ENCODE measurements at places on chromosomes 1 and 21. TPM values are rescaled to one million over a fixed set of nuclear protein-coding genes. Genes with fewer than 3 reads are reported as not detected.

Gene PRPF38A
- 57.2 TPM for total RNA-seq

DNA sequence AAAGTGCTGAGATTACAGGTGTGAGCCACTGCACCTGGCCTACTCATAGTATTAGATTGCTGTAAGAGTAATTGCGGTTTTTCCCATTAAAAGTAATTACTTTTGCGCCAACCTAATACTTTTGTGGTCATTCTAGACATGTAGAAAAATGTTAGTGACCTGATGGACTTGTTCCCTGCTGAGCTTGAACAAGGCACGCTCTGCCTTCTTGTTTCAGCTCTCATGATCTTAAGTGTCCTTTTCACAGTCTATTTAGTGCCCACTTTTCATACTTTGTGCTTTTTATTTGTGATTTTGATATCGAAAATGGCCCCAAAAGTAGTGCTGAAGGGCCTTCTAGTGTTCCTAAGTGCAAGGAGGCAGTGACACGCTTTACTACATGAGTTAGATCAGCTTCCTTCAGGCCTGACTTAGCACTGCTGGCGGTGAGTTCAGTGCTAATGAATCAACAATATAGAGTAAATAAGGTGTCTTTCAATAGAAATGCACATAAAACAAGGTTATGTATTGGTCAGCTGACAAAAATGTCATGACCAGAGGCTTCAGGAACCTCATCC, 5.6 kb upstream of the RD3 start:
- H3K27me3 ChIP-seq, result no peaks in the 10 kb centered on the region
- peaks cover 11% of the 10 kb centered on the region for H3K4me1 ChIP-seq

Gene FLG2
- total RNA-seq, result not detected

DNA sequence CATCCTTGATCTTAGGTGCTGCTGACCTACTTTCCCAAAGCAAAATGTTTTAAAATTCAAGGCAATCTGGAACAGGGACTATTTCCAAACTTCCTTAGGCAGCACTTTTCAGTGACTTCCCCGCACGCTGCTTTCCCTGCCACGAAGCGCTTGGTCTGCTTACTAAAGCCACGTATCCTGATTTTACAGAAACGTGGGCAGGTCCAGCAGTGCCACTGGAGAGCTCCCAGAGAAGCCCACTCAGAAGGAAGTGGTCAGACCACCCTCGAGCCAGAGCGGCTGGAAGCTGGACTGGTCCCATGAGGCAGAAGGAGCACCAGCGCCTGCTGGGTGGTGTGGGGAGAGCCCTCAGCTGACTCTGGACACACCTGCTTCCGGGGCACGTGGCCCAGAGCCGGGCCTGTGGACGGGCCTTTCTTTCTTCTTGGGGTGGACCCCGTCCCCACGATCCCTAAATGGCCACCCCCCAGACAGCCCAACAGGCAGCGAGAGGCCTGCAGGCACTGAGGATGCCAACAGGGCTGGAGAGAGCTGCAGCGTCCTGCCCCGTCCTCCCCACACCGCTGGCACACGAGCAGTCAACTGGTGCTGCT, 23.2 kb downstream of the PTTG1IP start:
- H3K4me3 ChIP-seq, result no peak overlapping the region
- peaks cover 3% of the 10 kb centered on the region for H3K36me3 ChIP-seq
- H3K27me3 ChIP-seq, result no peaks in the 10 kb centered on the region
- no peaks in the 10 kb centered on the region for H3K4me1 ChIP-seq

DNA sequence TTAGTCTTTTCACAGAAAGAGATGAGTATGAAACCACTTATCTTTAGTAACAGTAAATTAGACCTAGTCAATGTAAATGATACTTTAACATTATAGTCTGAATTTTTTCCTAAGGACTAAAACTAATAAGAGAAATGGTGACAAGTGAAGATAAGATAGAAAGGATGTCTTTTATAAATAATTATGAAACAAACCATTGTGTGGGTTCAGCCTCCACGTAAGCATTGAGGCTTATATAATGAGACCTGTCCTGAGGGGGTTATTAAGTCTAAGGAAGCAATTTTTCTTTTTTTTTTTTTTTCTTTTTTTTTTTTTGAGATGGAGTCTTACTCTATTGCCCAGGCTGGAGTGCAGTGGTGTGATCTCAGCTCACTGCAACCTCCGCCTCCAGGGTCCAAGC, 55.8 kb downstream of the UROD start:
- no peaks in the 10 kb centered on the region for H3K4me1 ChIP-seq
- H3K27me3 ChIP-seq, result no peaks in the 10 kb centered on the region
- no peak overlapping the region for H3K4me3 ChIP-seq
- no peak overlapping the region for H3K27ac ChIP-seq

All from PC-9 (cell line).